Mammary microvascular endothelial cell (primary cell): ENCODE measurements at places on chromosomes 11 and 22. TPM values are rescaled to one million over a fixed set of nuclear protein-coding genes. Genes with fewer than 3 reads are reported as not detected.

GGTLC2 gene
- total RNA-seq = not detected in 2 replicates

APOBEC3A gene
- total RNA-seq = not detected in 2 replicates

SULT4A1 gene
- not detected in 2 replicates for total RNA-seq

NFAM1 gene
- total RNA-seq = not detected in 2 replicates

CREB3L1 gene
- total RNA-seq = 0.10 and 0.33 TPM in 2 replicates

RAC2 gene
- total RNA-seq = 353 and 394 TPM in 2 replicates

FOXRED1 gene
- 17.4 and 25.7 TPM in 2 replicates for total RNA-seq

BDNF gene
- 1.0 and 1.1 TPM in 2 replicates for total RNA-seq

OR5I1 gene
- total RNA-seq = not detected in 2 replicates

PHOX2A gene
- total RNA-seq = not detected in 2 replicates

TECTA gene
- total RNA-seq = 0.05 and 0.73 TPM in 2 replicates

YDJC gene
- total RNA-seq = 78.8 and 81.2 TPM in 2 replicates

SLC37A2 gene
- 2.9 and 3.7 TPM in 2 replicates for total RNA-seq

INPP5J gene
- not detected in 2 replicates for total RNA-seq

DTX4 gene
- total RNA-seq = 0.40 and 1.1 TPM in 2 replicates

USP28 gene
- total RNA-seq = 18.7 and 19.5 TPM in 2 replicates

ZNF143 gene
- 15.1 and 28.6 TPM in 2 replicates for total RNA-seq

ADM gene
- total RNA-seq = 99.9 and 103 TPM in 2 replicates

ROBO4 gene
- total RNA-seq = 405 and 425 TPM in 2 replicates

PLXNB2 gene
- 68.6 and 71.5 TPM in 2 replicates for total RNA-seq

LINC01488 gene
- total RNA-seq = not detected in 2 replicates

KRTAP5-10 gene
- not detected in 2 replicates for total RNA-seq

TMEM121B gene
- total RNA-seq = 0.10 and 0.33 TPM in 2 replicates

SHISA8 gene
- total RNA-seq = not detected in 2 replicates

TSGA10IP gene
- not detected in 2 replicates for total RNA-seq

VSTM5 gene
- total RNA-seq = not detected in 2 replicates

MRGPRE gene
- not detected in 2 replicates for total RNA-seq

AHNAK gene
- total RNA-seq = 391 and 413 TPM in 2 replicates

IGLL5 gene
- total RNA-seq = not detected in 2 replicates

RFPL2 gene
- not detected in 2 replicates for total RNA-seq
